ENCODE measurements at places on chromosomes 5 and 9.

GRCh38 chr5:55073211-55073610 is 29.2 kb upstream of the GZMA start:
- no peak for DNase-seq

GRCh38 chr5:3310541-3311261 is 284.9 kb upstream of the IRX1 start:
- DNase-seq, result peak; percentile 22

- DNase-seq, result no peak
Observed at GRCh38 chr9:4891674-4892073, 93.4 kb upstream of the JAK2 start.

DNA sequence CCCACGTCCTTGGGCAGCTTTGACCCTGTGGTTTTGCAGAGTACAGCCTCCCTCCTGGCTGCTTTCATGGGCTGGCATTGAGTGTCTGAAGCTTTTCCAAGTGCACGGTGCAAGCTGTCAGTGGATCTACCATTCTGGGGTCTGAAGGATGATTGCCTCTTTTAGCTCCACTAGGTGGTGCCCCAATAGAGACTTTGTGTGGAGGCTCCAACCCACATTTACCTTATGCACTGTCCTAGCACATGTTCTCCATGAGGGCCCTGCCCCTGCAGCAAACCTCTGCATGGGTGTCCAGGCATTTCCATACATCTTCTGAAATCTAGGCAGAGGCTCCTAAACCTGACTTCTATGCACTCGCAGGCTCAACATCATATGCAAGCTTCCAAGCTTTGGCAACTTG is 644.2 kb upstream of the CDH9 start:
- no peak for DNase-seq

- DNase-seq, result no peak
Observed at GRCh38 chr5:151094030-151094851, 13.4 kb upstream of the TNIP1 start.

Measured in substantia nigra (tissue), 51 donors.